ENCODE measurements at places on chromosomes 2 and 18.

GRCh38 chr2:157971702-157972101, 95.6 kb upstream of the ACVR1 start:
- no peak for DNase-seq

DNA sequence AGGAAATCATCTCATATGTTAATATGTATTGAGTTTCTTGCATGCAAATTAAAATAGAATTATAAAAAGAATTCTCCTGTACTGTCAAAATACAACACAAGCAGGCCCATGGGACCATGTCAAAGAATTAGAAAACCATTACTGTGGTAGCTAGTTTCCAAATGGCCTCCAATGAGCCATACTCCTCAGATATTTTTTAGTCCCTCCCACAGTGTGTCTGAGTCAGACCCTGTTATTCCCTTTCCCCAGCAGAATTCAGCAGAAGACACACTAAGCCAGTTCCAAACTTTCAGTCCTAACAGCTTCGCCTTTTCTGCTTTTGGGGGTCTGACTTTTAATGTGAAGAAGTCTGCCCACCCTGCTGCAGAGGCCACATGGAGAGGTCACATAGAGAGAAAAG, 86.7 kb downstream of the FIGN start:
- DNase-seq, result no peak

DNA sequence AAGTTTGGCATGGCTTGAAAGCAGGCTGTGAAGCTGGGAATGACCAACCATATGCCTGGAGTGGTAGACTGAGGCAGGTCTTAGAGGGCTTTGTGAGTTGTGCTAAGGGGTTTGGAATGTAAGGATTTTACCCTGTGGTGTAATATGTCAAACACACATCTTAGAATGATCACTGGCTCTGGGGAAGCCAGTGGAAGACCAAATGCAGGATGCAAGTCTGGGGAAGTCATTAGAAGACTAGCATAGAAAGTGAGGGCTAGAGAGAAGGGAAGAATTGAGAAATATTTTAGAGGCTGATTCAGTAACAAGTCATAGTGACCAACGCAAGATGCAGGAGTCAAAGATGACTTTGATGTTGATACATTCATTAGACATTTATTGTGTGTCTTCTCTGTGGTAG, 3.5 kb upstream of the FHOD3 start:
- no peak for DNase-seq

- DNase-seq, result no peak
Observed at GRCh38 chr18:26710470-26711096, 154.9 kb downstream of the AQP4 start.

DNA sequence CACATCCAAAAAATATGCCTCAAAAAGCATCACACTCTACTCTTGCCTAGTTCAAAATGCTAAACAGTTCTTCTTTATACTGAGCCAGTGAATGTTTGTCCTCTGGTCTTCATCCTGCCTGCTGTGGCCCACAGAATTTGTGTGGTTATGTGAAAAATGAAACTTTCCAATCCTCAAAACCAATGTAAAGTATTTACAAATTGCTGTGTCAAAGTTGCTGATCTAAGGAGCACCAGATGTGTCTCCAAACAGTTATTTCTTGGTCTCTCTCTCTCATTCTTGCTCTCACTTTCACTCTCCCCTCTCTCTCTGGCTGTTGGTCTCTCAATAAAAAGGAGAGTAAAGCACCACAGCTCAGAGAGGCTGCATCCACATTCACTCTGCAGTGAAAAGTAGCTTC, 23.0 kb downstream of the EPHA4 start:
- peak; percentile 23 for DNase-seq

GRCh38 chr2:30078521-30078920, 68.3 kb upstream of the YPEL5 start:
- no peak for DNase-seq

- no peak for DNase-seq
Observed at GRCh38 chr18:47577520-47577919, 326.1 kb upstream of the SKOR2 start.
